NCI-H1436 (cell line): ENCODE measurements at places on chromosomes 3 and 15.

DNA sequence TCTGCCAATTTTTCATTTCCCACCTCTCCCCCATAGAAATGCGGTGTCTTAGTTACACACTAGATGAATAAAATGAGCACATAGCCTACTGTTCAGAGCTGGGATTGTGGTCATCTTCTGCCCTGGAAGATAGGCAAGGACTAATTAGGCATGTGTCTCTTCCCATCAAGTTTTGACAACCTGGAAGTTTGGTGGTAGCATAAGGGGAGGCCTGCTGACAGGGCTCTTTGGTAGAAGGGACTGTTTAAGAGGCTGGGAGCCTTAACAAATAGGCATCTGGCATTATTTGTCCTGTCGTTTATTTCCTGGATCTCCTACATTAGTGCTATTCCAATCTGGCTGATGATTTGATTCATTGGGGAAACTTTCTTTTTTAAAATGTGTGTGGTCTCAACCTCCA is 512.3 kb downstream of the ZNF385D start:
- DNase-seq: no peak

GRCh38 chr15:39698444-39699390 is 83.9 kb downstream of the FSIP1 start:
- no peak for DNase-seq

DNA sequence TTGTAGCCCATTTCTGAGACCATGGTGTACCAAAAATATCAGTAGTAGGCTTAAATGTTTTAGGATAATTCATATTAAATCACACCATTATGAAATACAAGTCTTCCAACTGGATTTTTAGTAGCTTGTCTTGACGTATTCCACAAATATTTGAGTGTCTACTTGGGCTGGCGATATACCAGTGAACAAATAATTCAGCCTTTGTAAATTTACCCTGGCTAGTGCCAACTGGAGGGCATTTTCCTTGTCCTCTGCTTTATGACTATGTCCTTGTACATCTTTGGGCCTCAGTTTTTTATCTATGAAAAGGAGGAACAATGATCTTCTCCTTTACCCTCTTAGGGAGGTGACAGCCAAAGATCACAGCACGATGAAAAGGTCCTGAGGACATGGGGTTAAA is 114.8 kb downstream of the FRMD4B start:
- no peak for DNase-seq

- no peak for DNase-seq
Observed at GRCh38 chr3:4830586-4830914, 148.7 kb upstream of the BHLHE40 start.

DNA sequence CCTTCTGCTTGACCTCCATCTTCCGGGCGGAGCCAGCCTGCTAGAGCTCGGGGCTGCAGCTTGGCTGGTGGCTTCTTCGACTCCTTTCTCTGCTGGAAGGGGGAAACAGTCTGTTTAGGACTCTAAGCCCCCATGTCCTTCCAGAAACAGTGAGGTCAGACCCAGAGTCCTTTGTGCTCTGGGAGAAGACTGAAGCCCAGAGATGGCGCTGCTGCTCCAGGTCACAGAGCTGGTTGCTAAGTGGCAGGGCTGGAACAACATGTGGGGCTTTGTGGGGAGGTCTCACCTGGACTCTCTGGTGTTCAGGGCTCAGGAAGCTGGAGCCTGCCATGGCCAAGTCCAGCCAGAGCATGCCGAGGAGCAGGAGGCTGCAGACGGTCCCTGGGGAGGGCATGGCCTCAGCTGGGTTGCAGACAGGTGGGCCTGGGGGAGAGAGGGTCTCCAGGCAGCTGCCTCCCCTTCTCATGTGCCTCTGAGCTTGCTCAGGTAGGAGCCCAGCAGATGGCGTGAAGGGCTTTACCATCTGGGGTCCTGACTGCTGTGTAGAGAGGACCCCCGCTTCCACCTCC is 2.9 kb downstream of the GHRL start:
- no peak for DNase-seq

GRCh38 chr3:55147856-55148720 is 220.2 kb upstream of the LRTM1 start:
- no peak for DNase-seq

- DNase-seq: no peak
Observed at GRCh38 chr3:117700573-117701360, 991.2 kb downstream of the TUSC7 start.

DNA sequence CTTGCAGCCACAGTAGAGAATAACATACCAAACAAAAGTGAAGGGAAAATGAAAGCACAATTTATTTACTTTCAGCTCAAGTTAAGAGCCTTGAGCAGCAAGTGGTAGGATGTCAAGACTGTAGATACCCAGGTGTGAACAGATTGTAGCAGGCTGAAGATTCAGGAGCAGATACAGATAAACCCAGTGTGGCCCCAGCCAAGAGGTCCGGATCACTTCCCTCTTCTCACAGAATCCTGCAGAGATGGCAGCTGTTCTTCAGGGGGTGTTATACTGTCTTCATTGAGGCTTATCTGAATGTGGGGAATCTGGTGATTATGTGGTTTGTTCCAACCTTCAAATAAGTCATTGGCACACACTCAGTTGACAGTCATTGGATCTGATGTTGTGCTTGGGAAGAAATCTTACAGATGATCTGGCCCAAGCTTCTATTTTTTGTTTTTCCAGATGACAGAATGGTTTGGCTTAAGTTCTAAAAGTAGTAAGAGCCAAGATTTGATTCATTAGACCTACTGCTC is 2.2 kb downstream of the STARD9 start:
- no peak for DNase-seq
